ENCODE measurements at places on chromosomes 5 and 9.

DNA sequence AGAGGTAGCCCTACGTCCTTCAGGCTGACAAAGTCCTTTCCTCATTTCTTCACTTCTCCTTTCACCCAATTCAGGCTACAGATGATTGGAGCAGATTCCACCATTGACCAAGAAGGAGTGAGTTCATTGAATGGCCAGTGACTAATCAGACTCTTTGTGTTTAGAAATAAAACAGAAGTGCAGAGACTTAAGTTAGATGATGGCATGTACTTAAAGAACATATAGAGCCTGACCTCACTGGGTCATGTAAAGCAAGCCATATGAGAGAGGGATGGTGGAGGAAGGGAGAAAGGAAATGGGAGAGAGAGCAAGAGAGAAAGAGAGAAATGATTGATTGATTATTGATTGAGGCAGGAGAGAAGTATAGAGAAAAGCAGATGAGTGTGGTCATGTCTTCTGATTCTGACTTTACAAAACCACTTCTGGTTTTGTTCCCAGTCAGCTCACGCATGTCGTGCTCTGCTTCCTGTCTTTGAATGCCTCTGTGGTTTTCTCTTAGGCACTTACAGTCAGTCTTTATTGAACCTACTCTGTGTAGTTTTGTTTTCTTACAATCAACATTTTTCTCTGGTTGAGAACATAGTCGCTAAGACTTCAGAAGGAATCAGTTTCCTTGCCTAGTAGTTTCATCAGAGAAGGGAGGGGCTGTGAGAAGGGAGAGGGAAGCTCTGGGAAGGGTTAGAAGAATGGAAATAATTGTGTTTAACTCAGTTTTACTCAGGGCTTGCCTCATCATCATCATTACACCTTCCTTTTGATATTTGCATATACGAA, 149.2 kb upstream of the KLF9 start:
- peak; percentile 66 for DNase-seq

DNA sequence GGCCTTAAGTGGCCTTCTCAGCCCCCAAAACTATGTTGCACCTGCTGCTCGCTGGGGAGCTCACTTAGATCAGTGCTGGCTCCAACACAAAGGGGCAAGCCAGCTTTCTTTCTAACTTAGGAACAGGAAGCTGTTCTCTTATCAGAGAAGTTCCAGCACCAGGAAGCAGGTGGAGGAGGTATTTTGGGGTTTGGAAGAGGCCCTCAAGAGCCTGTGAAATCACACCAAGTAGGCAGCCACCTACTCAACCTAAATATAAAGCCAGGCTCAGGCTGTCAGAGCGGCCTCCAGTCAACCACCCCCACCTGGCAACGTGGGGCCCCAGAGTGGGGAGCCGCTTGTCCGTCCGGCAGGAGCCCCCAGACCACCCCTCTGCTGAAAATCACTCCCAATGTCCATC, 152.8 kb downstream of the OLFM1 start:
- no peak for DNase-seq

DNA sequence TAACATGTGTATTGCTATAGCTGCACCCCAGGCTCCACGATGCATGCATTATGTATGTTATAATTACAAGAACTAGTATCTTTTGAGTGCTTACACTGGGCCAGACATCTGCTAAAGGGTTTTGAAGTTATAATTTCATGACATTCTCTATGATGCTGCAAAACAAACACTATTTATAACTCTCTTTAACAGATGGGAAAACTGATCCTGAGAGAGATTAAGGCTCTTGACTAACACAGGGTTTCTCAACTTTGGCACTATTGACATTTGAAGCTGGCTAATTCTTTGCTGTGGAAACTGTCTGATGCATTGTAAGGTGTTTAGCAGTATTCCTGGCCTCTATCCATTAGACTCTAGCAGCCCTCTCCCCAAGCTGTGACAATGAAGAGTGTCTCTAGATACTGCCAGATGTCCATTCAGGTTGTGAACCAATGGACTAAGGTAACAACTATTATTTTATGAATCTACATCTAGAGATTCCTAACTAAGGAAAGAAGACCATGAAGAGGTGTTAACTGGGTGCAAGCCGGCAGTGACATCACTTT, 258.6 kb downstream of the ASTN2 start:
- DNase-seq = no peak

DNA sequence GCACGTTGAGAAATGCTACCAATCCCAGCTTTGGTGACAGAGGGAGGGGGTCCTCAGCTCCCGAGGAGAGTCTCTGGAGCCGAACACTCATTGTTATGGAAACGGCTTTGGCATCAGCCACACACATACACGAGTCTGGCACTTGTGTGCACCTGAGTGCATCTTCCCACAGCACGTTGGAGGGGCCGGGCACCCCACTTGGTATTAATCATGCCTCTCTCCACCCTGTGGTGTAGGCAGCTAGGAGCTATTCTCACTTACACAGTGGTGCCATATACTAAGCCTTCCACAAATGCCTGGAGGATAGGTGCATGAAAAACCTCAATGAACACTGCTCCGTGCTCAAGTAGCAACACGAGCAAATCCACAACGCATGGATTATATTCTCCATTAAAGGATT, 133.9 kb upstream of the PANK3 start:
- no peak for DNase-seq

DNA sequence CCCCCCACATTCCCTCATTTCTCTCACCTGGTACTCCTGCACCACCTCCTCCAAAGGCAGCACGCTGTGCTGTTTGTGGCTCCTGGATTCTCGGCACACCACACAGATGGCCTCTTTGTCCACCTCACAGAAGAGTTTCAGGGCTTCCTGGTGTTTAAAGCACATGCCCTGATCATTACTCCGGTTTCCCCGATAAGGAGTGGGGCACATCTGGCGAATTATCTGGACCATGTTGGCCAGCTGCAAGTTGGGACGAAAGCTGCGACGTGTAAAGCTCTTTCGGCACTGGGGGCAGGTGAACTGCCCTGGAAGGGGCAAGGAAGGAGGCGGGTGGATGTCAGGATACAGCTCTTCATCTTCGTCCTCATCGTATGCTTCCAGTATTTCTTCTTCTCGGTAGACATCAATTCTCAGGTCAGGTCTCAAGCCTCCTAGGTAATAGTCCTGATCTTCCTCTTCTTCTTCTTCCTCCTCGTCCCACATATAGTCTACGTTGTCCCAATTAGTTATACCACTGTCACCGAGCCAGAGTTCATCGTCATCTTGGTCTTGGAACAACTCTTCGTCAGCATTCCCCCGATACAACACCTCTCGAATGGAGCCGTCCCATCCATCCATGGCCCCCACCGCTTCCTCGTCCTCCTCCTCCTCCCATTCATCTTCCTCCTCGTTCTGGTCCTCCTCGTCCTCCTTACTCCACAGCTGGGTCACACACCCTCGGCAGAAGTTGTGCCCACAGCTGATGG, 796 bp downstream of the TRIM52 start:
- DNase-seq = no peak

DNA sequence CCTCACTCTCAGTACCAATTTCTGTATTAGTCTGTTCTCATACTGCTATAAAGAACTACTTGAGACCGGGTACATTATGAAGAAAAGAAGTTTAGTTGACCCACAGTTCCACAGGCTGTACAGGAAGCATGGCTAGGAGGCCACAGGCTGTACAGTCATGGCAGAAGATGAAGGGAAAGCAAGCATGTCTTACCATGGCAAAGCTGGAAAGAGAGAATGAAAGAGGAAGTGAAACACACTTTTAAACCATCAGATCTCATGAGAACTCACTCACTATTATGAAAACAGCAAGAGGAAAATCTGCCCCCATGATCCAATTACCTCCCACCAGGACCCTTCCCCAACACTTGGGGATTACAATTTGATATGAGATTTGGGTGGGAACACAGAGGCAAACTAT, 698.8 kb downstream of the CDH9 start:
- DNase-seq = no peak

DNA sequence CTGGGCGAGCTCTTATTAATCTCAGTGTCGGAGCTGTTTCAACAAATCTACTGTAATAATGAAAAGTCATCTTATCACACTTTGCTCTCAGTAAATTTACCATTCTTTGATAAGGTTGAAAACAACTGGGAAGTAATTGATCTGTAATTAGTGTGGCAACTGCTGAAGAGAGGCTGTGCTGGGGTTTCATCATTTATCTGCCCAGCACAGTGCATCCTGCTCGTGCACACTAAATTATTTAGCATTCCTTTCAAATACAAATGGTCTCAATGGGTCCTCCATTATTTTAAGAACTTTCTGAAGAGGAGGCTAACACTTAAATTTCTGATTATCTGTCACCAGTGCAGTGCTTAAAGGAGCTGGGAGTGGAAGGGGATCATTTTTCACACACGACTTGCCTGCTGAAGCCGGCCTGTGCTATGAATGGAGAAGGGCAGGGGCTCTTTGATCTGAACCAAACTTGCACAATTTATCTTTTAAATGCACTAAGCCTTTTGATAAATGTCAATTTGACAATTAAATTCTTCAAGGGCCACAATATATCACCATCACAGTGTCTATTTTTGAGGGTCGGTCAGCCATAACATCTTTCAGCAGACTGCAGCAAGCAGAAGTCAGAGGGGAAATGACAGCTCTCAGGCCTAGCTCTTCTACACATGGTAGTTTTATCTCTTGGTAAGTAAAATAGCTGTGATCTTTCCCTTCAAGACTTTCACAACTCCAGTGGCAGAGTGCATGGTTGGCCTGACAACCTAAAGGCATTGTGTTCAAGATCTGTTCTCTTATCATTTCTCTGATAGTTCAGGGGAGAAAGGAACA, 106.4 kb upstream of the EFNA5 start:
- no peak for DNase-seq

DNA sequence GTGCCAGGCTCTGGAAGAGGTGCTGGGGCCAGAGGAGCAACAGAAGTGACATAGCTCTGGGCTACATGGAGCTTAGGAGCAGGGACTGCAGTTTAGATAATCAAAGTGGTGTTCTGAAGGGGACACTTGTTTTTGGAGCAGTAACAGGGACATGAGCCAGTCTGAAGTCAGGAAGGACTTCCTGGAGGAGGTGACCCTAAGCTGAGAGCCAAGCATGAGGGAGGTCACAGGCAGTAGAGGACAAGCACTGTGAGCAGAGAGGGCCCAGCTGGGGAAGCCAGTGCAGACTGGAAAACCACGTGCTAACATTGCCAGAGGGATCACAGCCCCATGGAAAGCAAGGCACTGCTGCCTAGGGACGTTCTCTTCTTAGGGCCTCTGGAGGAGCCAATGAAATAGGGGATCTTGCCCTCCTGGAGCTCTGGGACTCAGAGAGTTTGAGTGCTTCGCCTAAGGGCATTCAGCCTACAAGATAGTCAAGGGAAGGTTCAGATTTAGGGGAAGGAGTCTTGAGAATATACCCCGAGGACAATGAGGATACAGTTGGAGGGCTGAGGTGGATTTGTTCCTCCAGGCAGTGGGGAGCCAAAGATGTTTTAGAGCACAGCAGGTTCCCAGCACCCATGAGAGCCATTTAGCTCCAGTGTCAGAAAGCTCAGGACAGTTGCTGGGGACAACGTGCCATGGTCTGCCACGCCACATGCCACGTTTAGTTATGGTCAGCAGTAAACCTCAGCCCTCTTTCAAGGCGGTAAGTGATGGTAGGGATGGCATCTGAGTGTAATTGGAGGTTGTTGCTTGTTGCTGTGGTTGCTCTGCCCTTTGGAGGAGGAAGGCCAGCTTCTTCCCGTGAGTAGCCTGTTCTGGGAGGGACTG, 40.5 kb upstream of the SH3PXD2B start:
- DNase-seq = no peak

GRCh38 chr5:79493596-79494345, 20.2 kb downstream of the HOMER1 start:
- no peak for DNase-seq

- DNase-seq = no peak
These were observed 36.1 kb downstream of the PAPPA start for GRCh38 chr9:116189683-116190082.

DNA sequence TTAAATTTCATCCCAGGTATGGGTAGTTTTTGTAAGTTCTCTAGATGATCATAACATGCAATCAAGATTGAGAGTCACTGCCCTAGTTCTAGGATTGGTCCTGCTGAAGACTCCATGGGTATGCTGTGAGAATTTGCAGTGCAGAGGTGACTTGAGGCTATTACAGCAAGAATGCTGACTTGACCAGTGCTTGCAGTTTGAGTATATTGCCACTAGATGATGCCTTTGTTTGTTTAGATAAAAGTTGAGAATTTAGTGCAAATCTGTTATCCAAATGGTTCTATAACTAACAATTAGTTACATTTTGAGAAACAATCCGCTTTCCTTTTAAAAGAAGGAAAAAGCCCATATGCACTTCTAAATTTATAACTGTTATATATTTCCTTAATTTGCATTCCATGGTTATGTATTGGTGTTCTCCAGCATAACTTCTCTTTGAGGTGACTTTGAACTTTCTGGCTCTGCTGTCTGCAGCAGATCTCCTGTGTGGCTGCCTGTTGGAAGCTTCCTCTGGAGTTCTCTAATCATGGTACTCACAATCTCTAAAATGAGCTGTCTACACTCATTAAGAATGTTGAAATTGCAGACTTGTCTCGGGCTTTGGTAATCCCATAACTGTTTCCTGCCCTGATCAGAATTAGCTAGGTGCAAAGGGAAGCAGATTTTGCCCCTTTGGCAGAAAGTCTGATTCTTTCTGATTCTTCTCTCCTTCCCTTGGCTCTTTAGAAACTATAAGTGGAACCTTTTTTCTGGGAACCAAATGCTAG, 24.9 kb downstream of the MELK start:
- DNase-seq = peak; percentile 16

- DNase-seq = no peak
These were observed 147.2 kb upstream of the MOCS2 start for GRCh38 chr5:53256746-53257145.

DNA sequence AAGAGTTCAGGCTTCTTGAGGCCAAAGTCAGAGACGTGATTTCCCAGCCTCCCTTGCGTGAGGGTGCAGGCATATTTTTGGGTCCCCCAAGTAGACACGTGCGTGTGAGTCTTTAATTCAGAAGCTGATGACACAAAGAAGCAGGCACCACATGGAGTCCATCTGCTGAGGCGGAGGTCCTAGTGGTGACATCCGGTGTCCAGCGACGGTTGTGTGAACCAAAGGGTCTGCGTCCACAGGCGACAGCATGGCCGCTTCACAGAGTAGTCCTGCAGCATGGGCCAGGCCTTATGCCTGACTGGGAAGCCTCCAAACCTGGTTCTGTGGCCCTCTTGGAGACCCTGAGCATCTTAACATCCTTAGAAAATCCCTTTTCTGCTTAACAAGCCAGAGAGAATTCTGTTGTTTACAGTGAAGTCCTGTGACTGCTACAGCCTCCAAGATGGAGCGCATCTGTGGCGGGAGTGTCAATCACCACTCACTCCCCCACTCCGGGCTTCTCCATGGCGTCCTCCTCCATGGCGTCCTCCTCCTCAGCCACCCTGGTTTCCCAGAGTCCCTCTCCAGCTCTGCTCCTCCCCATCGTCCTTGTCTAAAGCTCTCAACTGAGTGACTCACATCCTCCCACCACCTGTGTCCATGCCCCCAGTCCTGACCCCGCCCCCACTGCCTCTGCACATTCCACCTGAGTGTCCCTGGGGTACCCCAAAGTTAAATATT, 133.8 kb downstream of the PAX5 start:
- DNase-seq = no peak

GRCh38 chr5:36378551-36378950, 76.8 kb upstream of the RANBP3L start:
- DNase-seq = no peak

- DNase-seq = no peak
These were observed 268.0 kb upstream of the MVB12B start for GRCh38 chr9:126058591-126058990.

- DNase-seq = no peak
These were observed 3.3 kb downstream of the STOM start for GRCh38 chr9:121366611-121367192.

All from fibroblast of skin of left quadriceps (primary cell).